Kidney glomerular epithelial cell (primary cell): ENCODE measurements at places on chromosomes 16 and 17.
A peak's percentile ranks its signal among the peaks of the same experiment; 100 is the strongest.

DNA sequence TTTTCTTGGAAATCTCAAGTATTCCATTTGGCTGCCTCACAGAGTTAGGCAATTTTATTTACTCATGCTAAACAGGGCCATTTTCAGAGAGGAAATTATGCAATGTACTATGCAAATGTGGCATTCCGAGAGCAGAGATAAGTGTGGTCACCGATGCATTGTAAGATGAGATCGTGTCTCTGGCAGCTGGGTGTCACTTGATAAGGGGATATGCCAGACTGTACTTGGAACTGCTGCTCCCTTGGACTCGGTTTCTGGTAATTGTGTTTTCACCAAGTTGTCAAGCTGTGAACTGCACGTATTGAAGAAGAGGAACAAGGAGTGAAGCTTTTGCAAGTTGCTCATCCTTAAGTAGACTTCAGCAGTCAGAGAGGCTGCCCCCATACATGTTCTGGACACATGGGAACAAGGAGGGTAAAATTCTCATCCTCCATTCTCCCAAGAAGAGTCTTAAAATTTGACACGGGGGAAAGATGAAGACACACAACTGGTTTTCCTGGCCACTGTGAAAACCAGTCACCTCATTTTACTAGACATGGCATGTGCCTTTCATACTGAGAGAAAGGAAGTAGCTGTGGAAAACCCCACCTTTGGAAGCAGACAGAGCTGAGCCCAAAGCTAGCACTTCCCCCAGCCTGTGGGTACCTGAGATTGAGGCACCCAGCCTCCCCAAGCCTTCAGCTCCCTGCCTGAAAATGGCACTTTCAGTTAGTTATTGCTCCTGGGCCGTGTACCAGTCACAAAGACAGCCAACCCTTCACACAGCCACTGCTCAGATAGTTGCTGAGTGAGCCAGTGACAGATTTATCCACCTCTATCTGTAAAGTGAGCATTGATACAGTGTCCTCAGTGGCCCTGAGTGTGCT lies 150.7 kb downstream of the SOCS1 start:
- peak; percentile 73 for DNase-seq

- DNase-seq = no peak
Observed at GRCh38 chr16:1765826-1766225, 5.5 kb downstream of the NME3 start.

GRCh38 chr17:53466733-53467132 lies 356.0 kb upstream of the KIF2B start:
- no peak for DNase-seq

DNA sequence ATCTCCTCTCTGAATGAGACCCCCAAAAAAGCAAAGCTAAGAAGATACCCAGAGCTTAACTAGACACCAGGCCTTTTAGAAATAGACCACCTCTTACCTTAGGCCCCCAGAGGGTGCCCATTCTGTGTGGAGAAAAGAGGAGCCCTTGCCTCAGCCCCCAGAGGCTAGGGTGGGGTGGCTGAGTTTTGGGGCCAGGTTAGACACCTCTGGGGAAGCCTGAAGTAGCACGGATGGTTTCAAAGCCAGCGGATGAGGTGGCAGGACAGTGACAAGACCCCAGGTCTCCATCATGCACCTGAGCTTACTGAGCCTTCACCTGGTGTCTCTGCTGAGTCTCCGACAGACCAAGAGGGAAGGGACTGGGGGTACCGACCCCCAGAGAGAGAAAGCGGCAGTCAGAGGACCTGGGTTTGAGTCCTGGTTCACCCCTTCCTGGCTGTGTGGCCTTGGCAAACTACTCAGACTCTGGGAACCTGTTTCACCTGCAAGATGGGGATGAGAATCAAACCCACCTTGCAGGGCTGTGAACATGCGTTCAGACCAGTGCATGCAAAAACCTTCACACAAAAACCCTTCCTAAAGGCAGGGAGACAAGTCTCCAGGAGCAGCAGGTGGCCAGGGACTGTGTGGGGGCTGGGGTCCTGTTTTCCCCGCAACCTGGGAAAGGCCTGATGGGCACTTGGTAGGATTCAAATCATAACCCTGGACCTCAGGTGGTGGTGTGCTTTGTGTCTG lies 7.7 kb downstream of the SCGB1C2 start:
- DNase-seq = no peak

- peak; percentile 92 for DNase-seq
Observed at GRCh38 chr17:8119581-8120519, 1.5 kb upstream of the ALOXE3 start.
